Fibroblast of the aortic adventitia (primary cell): ENCODE measurements at places on chromosomes 2 and 18.
A peak's percentile ranks its signal among the peaks of the same experiment; 100 is the strongest.

GRCh38 chr2:240619506-240620148 lies 5.7 kb upstream of the GPR35 start:
- no peak for DNase-seq

DNA sequence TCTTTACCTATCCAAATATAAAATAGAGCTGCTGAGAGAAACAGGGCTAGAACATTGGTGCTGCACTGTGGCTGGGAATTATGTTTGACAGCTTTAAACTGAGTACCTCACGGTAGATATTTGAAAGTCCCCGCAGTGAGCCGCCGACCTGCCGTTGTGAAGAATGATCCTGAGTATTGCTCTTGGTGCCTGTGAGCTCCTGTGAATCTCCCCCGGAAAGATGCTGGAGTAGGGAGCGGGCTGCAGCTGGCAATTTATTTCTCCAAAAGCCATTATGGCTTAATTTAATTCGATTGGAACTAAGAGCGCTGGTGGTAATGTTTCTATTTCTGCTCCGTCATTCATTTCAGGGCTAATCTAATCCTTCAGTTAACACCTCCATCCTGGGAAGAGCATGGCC lies 129.4 kb upstream of the TPO start:
- DNase-seq: no peak

- DNase-seq: no peak
Measured at GRCh38 chr2:227340106-227340505, 15.1 kb downstream of the MFF start.

- no peak for DNase-seq
Measured at GRCh38 chr18:48018851-48019250, 88.4 kb upstream of the SMAD2 start.

GRCh38 chr2:23250371-23250770 lies 134.6 kb upstream of the KLHL29 start:
- no peak for DNase-seq

- no peak for DNase-seq
Measured at GRCh38 chr18:56083523-56084287, 495.7 kb upstream of the TCF4 start.

DNA sequence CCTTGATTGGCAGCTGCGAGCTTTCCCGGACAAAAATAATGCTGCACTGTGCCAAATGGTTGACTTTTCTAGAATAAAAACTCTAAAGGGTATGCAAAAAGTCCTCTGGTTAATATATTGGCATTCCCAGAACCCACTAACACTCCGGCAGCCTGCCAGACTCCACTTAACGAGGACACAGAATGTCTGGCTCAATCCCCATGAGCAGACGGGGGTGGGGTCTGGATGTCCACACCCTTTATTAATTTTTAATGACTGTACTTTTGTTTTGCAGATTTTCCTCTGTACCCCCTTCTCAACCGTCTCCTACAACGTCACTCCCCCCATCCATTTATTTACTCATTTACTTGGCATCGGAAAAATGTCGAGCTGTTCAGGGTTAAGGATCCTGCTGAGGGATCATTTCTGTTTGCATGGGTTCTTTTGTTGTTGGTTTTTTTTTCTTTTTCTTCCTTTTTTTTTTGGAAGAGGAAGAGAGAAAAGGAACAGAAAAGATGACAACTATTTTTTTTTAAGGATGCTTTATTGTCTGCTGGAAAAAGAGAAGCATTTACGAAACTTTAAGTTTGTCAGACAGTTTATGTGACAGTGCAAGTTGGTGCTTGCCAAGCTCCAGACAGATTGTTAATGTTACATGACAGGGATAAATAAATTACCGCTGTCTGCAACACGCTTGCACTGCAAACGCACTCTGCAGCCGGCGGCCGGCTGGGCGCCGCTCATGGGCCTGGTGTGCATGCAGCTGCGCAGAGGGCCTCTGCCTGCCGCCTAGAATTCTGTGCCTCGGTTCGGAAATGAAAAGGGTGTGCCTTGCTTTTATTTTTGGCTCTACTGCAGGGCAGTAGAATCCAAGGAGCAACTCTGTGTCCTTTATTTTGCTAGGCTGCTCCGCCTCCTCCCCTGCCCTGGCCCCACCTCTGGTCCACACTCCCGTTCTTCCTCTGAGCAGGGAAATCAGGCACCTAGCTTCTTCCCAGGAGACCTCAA lies 3.6 kb downstream of the LDLRAD4 start:
- peak; percentile 40 for DNase-seq
